ENCODE measurements at places on chromosomes 1 and 21.
A peak's percentile ranks its signal among the peaks of the same experiment; 100 is the strongest.

DNA sequence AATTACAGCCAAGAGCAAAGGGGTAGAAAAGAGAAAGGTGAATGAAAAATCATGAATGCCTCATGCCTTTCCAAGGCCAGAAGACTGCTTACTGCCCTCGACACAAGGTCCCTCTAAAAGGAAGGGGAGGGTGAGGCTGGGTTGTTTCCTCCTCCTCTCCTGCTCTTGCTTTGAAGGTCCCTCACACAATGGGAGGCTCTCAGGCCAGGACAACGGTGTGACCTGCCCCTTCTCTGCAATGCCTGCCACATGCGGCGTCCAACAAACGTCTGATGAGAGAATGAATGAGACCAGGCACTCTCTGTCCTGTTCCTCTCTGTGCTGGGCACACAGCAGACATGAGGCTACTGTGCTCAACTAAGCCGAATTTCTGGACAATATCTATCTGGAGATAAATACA, 51.3 kb downstream of the SSBP3 start:
- no peak for DNase-seq

DNA sequence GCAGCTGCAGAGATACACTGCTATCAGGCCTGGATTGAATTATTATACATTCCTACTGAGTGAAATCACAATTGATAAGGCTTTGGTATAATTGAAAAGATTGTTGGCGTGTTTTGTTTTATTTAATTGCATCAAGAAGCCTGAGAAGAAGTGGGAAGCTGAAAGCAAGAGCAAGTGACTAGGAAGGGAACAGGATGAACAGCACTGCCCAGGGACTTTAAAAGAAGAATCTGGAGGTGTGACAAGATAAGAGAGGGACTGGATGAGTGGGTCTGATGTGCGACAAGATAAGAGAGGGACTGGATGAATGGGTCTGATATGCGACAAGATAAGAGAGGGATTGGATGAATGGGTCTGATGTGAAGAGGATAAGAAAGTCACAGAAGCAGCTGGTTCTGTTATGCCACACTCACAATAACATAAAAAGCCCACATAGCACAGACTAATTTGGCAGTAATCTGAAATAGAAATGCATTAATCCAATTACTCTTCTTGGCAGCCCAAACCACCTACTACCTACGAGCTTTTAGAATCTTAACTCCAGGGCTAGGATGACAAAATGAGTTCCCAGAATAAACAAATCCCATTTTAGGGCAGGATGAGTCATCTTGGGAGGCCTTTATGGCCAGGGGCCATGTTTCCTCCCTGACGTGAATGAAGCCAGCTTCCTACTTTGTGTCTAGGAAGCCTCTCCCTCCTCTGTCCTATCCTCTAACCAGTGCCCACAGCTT, 129.7 kb downstream of the DUSP10 start:
- DNase-seq = no peak

DNA sequence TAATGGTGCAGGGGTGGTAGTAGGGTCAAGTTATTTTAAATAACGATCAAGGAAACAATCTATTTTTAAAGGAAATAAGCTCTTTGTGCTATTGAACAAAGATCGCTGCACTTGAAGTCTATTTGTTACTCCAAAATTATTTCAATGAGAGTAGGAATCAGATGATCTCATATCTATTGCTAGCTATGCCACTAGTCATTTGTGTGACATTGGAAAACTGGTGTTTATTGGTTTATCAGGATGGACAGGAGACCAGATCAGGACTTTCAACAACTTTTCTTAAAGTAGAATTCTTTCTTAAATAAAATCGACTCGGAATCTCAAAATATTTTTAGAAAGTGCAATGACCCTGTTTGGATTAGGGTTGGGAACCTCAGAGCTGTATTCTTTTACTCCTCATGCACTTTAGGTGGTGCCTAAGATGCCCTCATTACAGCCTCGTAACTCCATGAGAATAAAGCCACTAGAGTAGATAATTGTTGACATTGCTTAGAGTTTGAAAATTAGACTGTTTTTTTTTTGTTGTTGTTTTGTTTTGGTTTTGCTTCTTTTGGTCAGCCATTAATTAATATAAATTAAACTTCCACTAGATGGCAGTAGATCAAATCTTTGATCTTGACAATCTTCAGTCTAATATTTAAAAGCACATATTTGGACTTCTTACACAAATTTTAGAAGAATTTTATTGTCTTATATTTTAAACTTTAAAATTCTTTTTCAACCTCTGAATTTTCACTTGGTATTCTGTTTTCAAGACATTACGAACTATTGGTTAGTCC, 352.4 kb downstream of the USP25 start:
- no peak for DNase-seq

- no peak for DNase-seq
Observed at GRCh38 chr1:245437369-245438062, 282.7 kb downstream of the KIF26B start.

- DNase-seq = peak; percentile 42
Observed at GRCh38 chr1:150233359-150234308, 2.3 kb downstream of the ANP32E start.

DNA sequence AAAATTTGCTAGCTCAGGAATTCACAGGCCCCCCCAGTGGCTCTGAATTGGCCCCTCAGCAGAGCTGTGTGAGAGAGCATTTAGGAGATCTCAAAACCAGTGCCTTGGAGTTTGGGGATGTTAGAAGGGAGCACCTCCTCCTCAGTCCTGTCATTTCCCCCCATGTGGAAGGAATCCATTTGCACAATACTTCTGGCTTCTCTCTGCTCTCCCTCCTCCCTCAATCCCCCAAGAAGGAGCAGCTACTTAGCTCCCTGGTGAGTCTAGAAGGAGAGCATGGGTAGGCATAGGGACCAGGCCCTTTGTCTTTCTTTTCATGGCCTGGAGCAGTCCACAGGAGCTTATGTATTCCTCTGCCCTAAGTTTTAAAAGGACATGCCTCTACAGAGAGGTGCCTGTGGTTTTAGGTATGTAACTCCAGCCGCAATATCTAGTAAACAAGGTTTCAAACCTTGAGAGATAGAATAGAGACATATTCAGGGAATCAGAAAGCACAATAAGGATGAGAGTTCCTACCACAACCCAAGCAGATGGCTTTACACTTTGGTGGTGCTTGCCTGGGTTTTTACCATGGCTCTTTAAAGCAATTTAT, 199.4 kb downstream of the FCRL5 start:
- DNase-seq = no peak

DNA sequence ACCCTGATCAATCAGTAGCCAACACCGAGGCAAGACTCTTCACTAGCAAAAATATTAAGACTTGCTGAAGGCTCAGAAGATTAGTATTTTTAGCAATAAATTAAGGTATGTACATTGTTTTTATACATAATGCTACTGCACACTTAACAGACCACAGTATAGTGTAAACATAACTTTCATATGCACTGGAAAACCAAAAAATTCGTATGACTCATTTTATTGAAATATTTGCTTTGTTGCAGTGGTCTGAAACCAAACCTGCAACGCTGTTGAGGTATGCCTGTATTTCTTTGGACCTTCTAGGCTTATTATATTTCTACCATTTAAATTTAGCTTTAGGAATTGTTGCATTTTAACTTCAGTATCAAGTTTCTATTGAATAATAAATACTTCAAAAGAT, 65.8 kb upstream of the BCL9 start:
- DNase-seq = no peak

DNA sequence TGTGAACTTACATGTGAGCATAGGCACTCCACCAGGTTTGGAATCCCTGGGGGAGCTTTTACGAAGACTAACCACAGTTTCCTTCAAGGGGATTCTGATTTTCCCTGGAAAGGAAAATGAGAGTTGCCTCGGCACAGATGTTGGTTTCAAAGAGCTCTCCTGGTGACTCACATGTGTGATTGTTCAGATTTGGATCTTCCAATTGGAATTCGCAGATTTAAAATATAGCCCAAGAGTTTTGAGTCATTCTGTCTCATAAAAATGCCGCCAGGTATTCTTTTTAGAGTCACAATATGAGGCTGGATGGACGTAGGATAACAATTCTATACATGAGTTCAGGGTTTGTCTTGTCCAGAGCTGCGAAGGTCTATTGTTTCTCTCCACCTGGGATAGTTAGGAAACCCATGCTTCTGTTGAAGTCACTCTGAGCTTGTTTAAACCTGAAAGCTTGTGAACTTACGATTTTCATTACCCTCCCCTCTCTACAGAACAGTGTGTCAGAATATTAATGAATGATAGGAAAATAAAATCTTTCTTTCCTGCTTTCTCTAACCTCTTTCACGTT, 64.9 kb downstream of the TGFB2 start:
- no peak for DNase-seq

DNA sequence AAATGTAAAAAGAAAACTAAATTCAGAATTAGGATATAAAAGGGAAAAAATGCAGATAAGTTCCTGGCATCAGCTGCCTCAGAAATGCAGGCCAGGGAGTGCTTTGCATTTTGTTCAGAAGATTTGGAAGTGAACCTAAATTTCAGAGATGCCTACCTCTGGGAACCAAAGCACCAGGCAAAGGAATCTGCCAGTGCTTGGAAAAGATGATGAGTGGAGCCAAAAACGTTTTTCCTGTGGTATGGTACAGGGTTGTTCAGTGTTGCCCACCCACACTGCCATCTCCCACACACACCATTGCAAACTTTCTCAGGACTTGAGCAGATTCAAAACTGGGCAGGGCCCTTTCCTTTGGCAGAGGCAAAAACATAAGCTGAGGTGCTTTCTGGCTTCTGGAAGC, 349.5 kb downstream of the TGFB2 start:
- DNase-seq = no peak

- DNase-seq = no peak
Observed at GRCh38 chr1:246302711-246303317, 204.3 kb downstream of the SMYD3 start.

DNA sequence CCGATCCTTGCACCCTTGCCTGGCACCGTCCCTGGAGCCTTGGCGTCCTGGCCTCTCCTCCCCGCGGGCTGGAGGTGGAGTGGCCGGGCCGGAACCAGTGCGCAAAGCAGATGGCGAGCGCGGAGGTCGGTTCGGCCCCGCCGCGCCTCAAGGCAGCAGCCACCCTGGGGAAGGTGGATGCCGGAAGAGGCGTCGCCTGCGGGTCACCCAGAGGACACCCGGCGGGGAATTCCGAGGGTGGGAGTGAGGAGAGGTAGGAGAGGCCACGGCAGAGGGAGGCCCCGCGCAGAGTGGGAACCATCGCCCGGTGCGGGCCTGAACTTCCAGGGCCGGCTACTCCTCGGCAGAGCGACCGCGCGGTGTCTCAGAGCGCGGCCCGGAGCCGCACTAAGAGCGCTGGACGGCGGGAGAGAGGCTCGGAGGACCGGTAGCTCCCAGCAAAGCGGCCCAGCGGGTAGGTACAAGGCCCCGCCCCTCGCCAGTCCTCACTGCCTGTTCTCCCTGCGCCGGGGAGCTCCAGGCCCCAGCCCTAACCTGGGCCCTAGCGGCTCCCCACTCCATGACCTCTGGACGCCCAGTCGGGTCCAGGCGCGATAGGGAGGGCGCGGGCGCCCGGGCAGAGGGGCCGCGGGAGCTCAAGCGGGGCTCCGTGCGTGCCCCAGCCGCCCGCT, at the start of gene RNF207:
RNF207 (plus strand) TSS at position 271 of the 671 bp plus-strand sequence. CDS start 417 bp downstream, outside the sequence.
- peak; percentile 56 for DNase-seq

DNA sequence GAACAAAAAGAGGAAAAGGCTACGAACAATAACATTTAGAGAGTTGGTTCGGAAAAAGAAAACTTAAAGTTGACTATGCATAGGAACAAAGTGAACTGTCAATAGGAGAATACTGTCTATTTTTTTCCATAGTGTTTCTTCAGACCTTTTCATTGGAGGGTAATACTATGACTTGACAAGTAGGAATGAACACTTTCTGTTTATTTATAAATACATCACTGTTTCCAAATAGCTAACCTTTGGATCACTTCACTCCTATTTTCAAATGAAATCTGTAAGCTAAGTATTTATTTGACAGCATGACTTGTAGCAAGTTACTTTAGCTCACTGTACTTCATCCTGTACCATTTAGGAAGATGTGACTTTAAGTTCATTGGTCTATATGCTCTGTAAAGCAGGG, 221.3 kb downstream of the COL24A1 start:
- no peak for DNase-seq

- no peak for DNase-seq
Observed at GRCh38 chr21:46636550-46637285, 1.2 kb downstream of the PRMT2 start.

DNA sequence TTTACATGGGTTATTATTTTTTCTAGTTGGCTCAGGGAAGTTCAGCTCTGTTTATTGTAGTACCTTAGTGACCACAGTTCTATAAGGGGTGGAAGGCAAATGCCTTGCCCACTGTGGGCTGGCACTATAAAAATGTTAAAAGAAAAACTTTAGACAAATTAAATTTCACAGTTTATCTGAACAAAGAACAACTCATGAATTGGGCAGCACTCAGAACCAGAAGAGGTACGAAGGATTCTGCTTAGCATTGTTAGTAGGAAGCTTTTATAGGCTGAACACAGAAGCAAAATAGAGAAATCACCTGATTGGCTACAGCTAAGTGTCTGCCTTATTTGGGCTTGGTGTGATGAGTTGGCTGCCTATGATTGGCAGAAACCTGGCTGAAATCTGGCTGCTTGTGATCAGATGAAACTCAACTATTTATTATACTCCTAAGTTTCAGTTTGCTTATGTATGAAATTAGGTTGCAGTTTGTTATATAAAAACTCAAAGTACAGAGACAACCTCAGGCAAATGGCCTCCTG, 35.8 kb upstream of the SLC35D1 start:
- no peak for DNase-seq

DNA sequence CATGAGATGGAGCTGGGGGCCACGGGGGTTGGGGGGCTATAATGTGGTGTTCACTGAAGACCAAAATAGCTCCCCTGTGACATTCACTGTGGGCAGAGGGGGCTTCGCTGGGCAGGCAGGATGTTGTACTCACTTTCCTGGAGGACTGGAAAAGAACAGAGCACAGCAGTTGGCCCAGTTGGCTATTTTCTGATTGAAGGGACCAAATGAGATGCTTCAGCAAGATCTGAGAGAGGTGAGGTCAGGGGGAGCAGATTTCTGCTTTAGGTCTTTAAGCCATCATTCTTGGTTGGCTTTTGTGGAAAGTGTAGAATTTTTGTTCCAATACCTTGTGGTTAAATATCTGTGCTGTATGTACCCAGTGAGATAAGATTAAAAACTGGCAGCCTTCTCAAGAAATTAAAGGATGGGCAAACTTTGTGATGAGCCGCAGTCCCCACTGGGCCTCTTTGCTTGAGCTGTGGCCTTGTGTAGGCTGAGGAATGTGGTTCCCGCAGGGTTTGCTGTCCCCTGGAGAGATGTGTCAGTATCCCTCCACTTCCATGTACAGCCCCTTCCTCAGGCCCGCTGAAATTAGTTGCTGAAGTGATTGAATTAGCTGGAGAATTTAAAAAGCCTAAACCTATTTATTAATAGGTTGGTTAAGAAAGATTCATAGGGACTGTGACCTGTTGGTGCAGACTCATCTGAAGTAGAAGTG, 80.7 kb downstream of the ATP5PO start:
- no peak for DNase-seq

DNA sequence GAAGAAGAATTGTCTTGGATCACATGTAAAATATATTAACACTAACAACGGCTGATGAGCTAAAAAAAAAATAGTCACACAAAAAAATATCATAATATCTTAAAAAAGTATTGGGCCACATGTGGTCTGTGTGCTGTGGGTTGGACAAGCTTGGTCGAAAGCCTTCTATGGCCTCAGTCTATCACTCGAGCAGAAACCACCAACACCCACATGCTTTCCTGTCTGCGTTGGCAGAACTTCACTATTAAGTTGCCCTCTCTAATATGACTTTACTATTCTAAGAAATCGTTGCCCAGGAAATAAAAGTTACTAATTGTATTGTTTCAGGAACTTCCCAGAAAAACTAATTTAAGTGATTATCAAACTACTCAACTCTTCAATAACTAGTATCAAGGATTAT, 28.2 kb upstream of the ETS2 start:
- DNase-seq = no peak

GRCh38 chr1:204894031-204894430, 23.4 kb downstream of the NFASC start:
- DNase-seq = no peak

GRCh38 chr1:77857552-77857951, 30.9 kb upstream of the NEXN start:
- DNase-seq = no peak

Data from activated CD4-positive, alpha-beta memory T cell treated with anti-CD3 and anti-CD28 coated beads, Interleukin-2, amount 10 ng/mL, durations not matched to agents 7 days and 5 days (primary cell).